ENCODE measurements at places on chromosomes 4 and X.

DNA sequence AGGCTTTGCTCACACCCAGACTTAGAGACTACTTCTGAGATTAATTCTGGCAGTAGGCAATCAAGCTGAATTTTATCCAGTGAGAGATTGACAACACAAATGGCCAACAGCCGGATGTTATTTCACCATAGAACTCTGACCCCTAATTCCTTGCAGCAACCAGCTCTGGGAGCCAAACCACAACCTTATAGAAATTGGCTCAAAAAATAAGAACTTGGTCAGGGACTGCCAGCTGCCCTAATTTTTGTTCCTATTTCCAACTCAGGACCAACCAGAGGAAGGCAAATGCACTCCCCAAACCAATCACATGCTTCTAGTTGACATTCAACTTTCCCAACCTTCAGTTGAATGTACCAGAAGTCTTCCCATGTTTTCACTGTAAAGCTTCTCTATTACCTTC, 269.7 kb downstream of the HS3ST1 start:
- DNase-seq = no peak

GRCh38 chr4:25284466-25284865, 28.1 kb upstream of the ZCCHC4 start:
- no peak for DNase-seq

GRCh38 chr4:68736813-68737212, 66.4 kb upstream of the UGT2B15 start:
- no peak for DNase-seq

- no peak for DNase-seq
Measured at GRCh38 chr4:17915439-17915838, 104.7 kb downstream of the NCAPG start.
